ENCODE measurements at places on chromosomes 5 and 9. TPM values are rescaled to one million over a fixed set of nuclear protein-coding genes. Genes with fewer than 3 reads are reported as not detected.

SLC36A2 gene
- total RNA-seq: not detected

DNA sequence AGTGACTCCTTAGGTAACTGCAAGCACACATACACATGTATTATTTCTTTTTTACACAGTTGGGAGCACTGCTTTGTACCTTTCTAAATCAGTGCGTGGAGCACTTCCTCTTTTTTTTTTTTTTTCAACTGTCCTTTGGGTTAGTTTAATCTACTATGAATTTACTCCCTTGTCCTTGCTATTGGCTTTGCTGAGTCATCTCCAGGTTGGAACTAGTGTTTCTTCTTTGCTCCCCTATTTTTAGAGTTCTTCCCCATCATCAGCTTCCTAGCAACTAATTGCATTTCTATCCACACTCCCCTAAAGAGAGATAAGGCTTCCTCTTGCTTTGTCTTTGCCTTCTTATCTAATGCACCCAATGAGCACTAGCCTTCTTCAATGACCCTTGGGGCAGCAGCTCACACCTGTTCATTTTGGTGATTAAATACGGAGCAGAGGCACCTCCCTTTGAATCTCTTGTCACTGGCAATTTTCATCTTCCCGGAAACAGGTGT lies 24.3 kb downstream of the S100Z start:
- no peak for DNase-seq

GRCh38 chr5:53311681-53312080 lies 168.7 kb upstream of the FST start:
- no peak for DNase-seq

PCDHAC2 gene
- total RNA-seq: 0.47 TPM

- no peak for DNase-seq
Measured at GRCh38 chr5:176151281-176151680, 86.9 kb upstream of the SIMC1 start.

MYOZ3 gene
- 1.1 TPM for total RNA-seq

GFI1B gene
- 0.89 TPM for total RNA-seq

FCN1 gene
- total RNA-seq: 0.92 TPM

DNA sequence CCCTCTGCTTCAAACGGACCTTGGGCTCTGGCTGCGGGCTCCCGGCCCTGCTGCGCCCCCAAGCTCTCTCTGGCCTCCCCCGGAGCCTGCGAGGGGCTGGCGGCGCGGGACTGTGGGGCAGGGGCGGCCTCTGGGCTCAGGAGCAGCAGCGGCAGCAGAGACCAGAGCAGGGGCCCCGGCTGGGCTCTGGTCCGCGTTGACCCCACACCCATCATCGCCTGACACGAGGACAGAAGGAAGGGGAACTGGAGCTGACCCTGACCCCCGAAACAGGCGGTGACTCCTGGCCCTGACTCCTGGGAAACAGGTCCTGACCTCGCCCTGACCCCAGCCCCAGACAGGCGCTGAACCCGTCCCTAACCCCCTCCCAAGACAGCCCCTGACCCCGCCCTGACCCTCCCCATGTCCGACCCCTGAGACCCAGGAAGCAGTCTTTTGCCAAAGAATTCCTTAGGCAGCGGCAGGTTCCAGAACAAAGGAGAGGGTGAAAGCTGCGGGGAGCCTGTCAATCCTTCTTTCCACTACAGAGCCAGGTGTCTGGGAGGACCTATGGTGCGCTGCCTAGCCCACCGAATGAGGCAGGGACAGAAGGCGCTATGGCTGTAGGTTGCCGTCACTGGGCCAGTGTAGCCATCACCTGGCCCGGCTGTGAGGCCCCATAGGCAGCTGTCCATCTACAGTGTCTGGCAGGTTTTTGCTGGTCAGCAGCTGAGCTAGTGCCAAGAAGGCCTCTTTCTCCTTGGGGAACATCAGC lies 74.7 kb upstream of the SPTLC1 start:
- DNase-seq: no peak

DNA sequence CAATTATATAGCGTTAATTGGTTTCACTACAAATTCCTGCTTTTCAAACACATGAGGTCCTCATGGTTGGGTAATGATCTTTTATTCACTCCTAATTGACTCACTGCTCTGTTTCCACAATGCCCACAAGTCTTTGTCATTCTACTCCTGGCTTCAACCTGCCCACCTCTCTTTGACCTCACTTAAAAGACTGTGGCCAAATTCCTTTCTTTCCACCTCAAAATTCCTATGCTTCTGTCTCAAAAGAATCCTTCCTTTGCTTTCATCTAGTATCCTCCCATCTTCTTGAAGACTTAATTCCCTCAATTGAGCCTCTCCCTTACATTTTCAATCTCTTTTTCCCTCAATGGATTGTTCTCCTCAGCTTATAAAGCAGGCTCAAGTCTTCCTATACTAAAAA lies 4.9 kb downstream of the APBA1 start:
- no peak for DNase-seq

GPSM1 gene
- 2.0 TPM for total RNA-seq

Measured in left colon (tissue), 2 donors.